ENCODE measurements at places on chromosomes 12 and 14.
A peak's percentile ranks its signal among the peaks of the same experiment; 100 is the strongest.

- no peak for DNase-seq
Measured at GRCh38 chr12:129594098-129594497, 309.7 kb downstream of the TMEM132D start.

DNA sequence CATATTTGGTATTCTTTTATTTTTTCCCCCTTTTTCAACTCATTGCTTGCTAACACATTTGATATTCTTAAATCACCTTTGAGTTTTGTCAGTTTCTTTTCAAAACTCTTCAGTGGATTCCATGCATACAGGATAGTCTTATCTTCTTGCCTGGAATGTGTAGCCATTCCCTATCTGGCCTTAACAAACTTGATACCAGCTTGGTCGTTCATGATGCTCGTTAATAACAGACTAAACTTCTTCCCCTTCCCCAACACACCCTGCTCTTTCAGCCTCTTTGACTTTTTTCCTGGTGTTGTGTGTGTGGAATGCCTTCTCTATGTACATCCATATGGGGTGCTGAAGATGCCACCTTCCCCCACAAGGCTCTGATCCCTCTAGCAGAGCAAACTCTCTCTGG is 17.7 kb upstream of the CALM1 start:
- no peak for DNase-seq

GRCh38 chr12:8780389-8780788 is 42.0 kb upstream of the A2ML1 start:
- DNase-seq, result no peak

DNA sequence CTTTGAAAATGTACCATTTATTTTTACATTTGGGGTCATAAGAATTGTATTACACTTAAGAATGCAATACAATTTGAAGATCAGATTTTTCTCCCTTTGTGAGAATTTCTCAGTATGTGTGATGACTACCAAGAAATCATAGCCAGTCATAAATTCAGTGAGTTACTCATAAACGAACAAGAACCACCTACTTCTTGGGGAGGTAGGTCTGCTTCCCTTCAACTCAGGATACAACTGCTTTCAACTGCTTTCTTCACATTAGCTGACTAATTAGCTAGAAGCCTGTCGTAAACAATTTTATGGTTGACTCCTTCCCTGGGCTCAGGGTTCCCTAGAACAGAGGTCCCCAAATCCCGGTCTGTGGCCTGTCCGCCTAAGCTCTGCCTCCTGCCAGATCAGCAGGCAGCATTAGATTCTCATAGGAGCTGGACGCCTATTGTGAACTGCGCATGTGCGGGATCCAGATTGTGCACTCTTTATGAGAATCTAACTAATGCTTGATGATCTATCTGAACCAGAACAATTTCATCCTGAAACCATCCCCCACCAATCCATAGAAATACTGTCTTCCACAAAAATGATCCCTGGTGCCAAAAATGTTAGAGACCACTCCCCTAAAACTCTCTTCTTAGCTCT is 3.7 kb downstream of the ANG start:
- DNase-seq, result no peak

DNA sequence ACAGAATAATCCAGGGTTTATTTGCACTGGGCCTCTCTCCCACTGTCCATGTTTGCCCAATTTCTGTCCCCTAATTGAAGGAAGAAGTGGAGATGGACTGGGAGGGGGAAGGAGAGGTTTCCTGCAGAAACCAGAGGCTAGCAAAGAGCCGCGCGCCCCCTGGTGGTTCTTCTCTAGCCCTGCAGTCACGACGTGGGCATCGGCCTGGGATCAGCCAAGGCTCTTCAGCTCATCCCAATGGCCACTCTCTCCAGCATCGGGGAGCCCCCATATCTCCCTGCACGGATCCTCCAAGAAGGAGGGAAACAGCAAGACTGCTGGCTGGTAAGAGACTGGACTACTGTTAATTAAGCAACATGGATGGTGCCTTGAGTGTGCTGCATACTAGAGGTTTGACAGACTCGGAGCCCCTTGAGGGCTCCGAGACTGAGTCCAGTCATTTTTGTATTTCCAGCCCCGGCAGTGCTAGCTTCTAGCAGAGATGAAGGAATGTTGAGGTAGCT is 18.7 kb downstream of the ZBTB39 start:
- peak; percentile 56 for DNase-seq

- no peak for DNase-seq
Measured at GRCh38 chr14:90970167-90970600, 90.3 kb downstream of the RPS6KA5 start.

DNA sequence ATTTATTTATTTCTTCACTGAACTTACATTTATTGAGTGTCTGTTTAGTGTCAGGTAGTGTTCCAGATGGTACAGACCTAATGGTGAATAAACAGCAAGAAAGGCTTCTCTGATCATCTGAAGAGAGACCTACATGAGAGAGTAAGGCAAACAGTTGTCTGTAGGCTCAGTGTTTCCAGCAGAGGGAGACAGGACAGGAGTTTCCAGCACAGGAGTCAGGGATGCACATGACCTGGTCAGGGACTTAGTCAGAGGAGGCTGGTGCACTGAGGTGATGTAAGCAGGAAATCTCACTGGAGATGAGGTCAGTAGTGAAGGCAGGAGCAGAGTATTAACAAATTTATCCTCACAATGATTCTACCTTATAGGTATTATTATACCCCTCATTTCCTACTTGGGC is 233.2 kb downstream of the MDGA2 start:
- DNase-seq, result no peak

GRCh38 chr12:125210104-125210755 is 145.0 kb downstream of the AACS start:
- no peak for DNase-seq

DNA sequence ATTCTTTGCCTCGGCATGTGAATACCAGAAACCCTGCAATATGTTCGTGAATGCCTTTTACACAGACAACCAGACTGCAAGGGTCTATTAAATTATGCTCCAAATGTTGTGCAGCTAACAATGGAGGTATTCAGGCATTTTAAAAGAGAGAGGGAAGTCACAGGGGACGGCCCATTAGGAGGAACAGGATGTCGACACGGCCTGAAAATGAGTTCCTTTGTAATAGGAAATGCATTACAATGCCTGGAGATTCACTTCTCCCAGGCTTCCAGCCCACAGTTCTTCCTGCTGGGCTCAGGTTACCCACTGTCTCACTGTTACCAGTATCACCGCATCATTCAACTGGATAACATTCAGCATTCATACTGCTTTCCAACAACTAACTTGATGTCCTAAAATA is 2.5 kb downstream of the DUSP6 start:
- DNase-seq, result no peak

DNA sequence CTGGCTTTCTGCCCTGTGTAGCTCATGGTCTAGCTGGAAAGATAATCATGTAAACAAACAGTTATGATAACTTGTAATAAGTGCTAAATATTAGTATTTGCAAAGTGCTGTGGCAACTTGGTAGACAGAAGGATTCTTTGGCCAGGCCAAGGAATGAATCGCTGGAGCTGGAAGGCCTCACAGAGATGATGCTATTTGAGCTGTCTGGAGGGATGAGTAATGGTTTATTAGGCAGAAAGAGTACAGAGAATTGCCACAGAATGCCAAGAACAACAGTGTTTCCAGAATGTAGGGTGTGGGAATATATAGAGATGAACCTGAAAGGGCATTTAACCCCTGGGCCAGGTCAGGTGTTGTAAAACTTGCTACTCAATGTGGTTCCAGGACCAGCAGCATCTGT is 27.6 kb downstream of the OTX2 start:
- no peak for DNase-seq

Data from stimulated activated CD4-positive, alpha-beta T cell treated with anti-CD3 and anti-CD28 coated beads, Interleukin-2, amount 100 ng/mL, for 4 hours (primary cell).